ENCODE measurements at places on chromosomes 2 and 18.

- no peak for DNase-seq
Measured at GRCh38 chr2:140257692-140258300, 1477.6 kb upstream of the NXPH2 start.

DNA sequence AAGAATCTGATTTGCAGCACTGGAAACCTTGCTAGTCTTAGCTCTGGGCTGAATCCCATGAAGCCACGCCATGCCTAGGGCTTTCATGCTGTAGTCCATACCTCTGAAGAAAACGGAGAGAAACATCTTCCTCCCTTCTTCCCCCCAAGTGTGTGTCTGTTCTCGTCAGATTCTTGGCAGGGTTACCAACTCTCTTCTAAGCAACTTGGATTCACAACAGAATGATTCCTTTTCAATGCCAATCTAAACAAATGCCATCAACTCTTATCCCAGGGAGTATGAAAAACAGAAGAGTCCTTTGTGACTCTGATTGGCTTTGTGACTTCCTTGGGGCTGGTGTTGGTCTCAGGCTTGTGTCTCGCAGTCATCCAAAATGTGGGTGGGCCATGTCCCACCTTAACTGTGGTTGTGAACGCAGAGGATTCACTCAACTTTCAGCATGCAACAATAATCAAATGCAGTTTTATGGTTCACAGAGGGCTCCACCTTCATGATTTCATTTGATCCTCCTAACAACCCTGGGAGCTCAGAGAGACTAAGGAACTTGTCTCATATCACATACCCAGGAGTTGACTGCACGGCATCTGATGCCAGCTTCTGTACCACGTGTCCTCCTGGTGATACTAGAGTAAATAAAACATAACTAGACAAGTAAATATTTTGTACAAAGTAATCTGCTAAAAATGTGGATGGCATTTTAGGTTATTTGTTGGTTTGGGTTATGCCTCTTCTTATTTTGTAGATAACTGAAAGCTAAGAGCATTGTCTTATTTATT lies 186.0 kb upstream of the TNP1 start:
- no peak for DNase-seq

DNA sequence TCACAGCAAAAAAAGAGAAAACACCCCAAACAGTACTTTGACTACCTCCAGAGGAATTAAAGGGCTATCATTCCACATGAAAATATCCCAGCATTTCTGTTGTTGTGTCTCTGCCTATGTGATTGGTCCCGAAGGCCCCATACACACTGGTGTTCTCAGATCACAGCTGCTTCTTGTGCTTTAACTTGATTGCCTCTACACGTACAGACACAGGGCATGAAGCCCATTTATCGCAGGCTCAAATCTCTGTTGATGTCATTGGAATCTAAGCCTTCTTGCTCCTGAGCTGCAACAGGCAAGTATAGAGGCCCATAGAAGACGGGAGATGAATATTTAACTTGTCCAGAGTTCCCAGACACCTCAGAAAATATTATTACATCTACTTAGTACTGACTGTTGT lies 405.2 kb downstream of the NCKAP5 start:
- no peak for DNase-seq

DNA sequence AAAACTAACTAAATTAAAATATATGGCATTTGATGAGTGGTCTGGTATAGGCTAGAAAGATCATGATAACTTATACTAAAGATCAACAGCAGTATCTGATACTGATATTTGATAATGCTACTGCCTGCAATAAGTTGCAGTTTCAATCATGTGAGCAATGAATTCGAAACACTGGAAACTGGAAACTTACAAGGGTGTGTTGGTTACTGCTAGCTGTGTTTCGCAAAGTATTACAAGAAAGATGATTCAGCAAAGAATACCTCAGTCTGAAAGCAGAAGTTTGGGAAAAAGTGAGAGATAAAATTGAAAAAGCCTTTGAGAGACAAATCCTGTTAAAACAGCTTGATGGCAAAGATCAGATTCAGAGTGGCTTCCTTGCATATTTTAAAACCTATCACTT lies 294.5 kb downstream of the CCDC178 start:
- DNase-seq, result no peak

- no peak for DNase-seq
Measured at GRCh38 chr2:12665334-12665733, 51.4 kb upstream of the TRIB2 start.

DNA sequence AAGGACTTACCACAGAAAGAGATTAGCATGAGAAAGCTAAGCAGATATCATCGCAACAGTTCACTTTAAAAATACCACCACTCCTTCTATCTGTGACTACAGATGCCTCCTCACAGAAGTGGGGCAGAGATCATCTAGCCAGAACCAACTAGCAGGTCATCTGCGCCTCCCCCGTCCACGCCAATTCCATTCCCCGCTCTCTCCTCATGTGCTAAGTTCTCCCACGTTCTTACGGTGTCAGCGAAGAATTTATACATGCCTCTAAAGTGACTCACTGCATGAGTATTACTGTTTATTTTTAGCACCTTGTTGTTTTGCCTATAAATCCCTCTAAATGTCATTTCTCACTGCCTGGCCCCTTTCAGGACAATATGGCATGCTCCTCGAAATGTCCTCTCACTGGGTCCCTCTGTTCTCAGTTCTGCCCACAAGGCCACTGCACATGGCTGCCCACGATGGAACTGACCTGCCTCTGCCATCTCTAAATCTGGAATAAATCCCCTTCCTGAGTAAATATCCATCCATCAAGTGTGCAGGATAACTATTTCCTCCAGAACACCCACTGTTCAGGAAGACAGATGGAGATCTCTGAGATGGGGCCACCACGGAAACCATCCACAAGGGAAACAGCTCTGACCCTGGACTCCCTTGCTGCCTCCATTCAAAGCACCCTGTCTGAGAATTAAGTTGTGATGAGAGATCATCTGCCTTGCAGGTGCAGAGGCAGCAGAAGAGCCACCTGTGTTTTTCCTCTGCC lies 137.7 kb downstream of the IRS1 start:
- no peak for DNase-seq

GRCh38 chr18:33826151-33826550 lies 248.1 kb downstream of the ASXL3 start:
- DNase-seq, result no peak

GRCh38 chr2:53233759-53234547 lies 533.7 kb upstream of the CHAC2 start:
- DNase-seq, result no peak

DNA sequence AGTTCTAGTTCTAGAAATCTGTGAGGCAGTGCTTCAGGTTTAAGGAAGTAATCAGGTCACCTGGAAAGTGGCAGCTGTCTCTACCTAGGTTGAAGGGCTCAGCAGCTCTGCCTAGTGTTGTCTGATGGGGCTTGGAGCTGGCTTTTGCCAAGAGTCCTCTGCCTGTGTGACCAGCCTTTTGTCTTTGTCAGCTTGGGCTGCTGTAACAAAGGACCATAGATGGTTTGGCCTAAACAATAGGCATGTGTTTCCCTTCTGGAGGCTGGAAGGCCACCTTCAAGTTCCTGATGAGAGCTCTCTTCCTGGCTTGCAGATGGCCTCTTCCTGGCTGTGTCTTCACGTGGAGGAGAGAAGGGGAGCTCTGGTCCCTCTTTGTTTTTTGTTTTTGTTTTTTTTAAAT lies 13.3 kb downstream of the UBE2F start:
- no peak for DNase-seq

DNA sequence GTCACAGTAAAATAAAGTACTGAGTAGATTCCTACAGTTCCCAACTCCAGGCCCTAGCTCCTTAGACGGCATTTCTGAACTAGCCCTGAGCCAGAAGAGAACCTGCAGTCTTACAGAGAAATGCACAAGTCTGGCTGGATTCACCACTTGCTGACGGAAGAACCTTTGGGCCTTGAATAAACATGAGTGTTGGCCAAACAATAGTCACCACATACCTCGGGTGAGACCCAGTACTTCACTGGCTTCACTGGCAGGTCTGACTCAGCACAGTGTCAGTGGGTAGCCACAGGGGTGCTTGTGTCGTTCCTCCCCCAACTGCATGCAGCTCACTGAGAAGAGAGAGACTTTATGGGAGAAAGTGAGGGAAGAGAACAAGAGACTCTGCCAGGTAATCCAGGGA lies 88.9 kb downstream of the TMEM185B start:
- DNase-seq, result no peak

DNA sequence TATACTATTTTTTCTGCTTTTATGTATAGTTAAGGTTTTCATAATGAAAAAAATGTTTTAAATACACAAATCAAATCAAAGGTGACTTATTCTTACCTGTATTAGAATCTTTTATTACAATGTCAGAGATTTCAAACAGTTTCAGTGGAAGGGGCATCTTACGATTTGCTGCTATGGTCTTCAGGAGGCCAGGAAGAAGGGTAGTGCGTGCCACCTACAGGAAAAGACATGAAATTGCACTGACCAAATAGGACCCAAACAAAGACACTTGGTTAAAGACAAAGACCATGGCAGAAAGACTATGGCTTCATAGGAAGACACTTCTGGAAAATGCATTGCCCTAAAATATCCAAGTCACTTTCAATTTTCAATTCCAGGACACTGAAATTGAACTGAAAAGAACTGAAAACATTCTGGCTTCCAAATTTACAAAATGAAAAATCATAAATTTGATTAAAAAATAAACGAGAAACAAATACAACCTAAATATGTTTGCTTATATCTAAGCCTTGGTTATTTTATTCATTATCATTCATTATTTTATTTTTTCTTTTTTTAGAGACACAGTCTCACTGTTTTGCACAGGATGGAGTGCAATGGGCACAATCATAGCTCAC lies 42.1 kb downstream of the FARSB start:
- DNase-seq, result peak; percentile 36

- peak; percentile 81 for DNase-seq
Measured at GRCh38 chr2:74715081-74715791, 61.2 kb downstream of the SEMA4F start.

DNA sequence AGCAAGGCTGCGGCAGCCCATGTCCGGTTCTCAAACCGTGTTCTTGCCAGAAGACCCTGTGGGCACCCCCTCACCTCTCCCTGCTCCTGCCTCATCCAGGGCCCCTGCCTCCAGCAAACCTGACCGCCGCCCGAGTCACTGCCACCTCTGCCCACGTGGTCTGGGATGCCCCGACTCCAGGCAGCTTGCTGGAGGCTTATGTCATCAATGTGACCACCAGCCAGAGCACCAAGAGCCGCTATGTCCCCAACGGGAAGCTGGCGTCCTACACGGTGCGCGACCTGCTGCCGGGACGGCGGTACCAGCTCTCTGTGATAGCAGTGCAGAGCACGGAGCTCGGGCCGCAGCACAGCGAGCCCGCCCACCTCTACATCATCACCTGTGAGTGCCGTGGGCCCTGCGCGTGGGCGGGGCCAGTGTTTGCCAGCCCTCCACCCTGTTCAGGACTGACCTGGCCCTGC lies 32.2 kb downstream of the MTERF4 start:
- DNase-seq, result no peak

DNA sequence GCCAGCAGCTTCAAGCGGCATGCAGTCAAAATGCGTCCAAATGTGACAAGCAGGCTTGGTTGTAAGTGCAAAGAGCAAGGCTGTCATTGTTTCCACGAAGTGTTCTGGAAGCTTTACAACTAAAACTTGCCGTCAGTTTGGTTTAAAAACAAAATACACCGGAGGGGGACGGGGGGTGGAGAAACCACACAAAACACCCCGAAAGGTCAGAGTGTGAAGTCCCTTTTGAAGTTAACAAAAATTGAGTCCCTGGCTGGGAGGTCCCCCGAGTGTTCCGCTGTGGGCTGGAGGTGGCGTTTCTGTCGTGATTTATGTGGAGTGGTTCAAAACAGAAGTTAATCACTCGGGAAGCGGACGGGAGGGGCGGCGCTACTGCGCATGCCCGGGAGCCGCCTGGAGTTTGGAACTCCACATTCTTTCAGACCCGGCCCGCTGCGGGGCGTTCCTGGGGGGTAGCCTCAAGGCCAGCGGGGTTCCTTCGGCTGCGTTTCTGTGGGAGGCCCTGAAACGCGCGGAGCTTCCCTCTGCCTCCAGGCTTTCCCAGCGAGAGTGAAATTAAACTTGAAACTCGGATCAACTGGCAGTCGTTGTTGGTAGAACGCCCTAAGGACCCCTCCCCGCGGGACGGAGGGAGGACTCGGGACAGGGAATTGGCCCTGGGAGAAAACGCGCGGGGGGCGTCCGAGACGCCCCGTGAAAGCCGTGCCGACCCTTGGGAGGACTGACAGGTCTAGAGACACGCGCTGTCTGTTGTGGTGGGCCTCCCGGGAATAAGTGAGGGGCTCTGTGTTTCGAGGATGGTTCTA lies 1.4 kb downstream of the TGIF1 start:
- no peak for DNase-seq

- no peak for DNase-seq
Measured at GRCh38 chr2:36351736-36352349, 3.7 kb upstream of the CRIM1 start.

- DNase-seq, result no peak
Measured at GRCh38 chr2:28469304-28469703, 26.6 kb upstream of the PLB1 start.

DNA sequence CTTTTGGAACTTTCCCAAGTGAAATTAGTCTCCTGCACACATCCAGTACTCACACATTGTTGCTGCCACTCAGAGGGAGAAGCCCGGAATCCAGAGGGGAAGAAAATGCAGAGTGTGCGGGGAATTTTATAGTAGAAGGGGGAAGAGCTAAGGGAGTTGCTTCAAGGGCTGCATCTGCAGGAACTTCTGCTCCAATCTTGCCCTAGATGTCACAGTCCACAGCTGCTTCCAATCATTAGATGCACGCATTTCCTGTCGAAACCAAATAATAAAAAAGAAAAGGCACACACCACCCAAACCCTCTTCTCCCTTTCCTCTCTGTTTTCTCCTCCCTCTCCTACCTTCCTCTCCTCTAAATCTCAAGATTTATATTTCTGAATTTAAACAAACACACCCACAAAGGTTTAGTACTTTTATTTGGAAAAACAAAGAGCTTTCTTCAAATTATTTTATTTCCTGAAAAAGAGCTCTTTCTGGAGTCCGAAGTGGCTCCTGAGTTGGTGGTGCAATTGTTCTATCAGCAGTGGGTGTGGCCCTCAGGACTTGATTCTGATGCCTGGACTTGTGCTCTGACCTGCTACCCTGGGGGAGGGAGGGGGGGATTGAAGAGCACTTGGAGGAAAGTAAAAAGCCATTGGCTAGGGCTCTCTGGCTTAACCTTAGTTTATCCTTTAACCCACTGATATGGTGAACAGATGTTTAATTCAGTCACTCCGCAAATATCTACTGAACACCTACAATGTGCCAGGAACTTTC lies 72.0 kb downstream of the KCNE4 start:
- no peak for DNase-seq

DNA sequence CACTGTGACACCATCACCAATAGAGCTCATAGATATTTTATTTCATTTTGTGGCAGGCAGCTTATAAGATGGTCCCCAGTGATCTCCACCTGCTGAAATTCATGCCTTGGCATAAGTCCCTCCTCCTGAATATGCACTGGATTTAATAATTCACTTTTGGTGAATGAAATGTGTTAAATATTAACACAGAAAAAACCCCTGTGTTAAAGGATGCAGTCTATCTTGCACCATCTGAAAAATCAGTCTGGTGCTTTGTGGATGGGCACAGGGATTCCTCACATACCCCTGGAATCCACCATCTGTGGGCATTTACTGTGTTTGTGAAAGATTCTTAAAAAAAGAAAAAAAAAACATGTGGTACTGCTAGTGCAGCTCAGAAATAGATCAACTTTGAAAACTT lies 26.1 kb upstream of the WIPF1 start:
- no peak for DNase-seq
